Epithelial cell of esophagus (primary cell): ENCODE measurements at places on chromosomes 1 and 21.

- DNase-seq = no peak
Measured at GRCh38 chr1:156664046-156664766, 13.0 kb downstream of the NES start.

DNA sequence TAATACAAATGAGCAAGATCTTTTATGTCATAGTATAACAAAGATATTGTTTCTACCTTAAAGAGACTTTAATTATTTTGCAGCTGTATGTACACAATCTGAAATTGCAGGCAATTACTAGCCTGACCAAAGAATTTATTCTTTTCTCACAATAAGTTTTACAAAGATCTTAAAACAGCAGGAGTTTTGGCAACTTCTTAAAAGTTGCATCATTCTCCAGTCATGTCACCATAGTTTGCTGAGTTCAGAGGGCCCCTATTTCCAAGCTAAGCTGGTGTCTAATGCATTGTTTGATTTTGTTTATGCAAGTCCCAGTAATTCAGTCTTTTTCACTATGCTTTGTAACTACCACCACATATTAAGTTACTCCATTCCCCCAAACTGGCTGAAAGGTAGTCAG lies 114.8 kb downstream of the DNAH14 start:
- DNase-seq = no peak

DNA sequence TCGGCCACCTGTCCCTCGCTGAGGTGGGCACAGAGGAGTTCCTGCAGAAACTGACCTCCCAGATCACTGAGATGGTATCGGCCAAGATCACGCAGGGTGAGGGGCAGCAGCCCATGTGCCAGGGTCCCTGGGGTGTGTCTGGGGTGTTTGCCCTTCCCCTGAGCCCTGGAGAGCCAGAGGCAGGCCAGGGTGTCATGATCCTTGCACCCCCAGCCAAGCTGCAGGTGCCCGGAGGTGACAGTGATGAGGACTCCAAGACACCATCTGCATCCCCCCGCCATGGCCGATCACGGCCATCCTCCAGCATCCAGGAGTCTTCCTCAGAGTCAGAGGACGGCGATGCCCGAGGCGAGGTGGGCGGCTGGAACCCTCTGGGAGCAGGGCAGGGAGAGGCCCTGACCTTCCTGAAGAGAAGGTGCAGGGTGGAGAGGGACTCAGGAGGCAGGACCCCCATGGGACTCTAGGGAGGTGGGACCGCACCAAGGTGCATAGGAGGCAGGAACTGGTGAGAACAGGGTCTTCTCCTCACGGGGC lies 69.5 kb downstream of the TRIM11 start:
- DNase-seq = no peak

DNA sequence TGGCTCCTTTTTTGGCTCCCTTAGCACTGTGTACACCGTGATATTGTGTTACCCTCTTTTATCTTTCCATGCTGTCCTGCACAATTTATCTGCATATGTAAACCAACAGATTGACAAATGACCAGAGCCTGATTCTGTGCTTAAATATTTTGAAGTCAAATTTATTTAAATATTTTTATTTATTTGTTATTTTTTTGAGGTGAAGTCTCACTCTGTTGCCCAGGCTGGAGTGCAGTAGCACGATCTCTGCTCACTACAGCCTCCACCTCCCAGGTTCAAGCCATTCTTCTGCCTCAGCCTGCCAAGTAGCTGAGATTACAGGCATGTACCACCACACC lies 12.8 kb downstream of the PMF1 start:
- no peak for DNase-seq

- DNase-seq = peak; percentile 79
Measured at GRCh38 chr1:113042285-113043143, 30.5 kb upstream of the LRIG2 start.

GRCh38 chr1:155548706-155549105 lies 13.9 kb downstream of the ASH1L start:
- no peak for DNase-seq

GRCh38 chr1:155893389-155894142 lies 17.6 kb downstream of the RIT1 start:
- DNase-seq = peak; percentile 86

DNA sequence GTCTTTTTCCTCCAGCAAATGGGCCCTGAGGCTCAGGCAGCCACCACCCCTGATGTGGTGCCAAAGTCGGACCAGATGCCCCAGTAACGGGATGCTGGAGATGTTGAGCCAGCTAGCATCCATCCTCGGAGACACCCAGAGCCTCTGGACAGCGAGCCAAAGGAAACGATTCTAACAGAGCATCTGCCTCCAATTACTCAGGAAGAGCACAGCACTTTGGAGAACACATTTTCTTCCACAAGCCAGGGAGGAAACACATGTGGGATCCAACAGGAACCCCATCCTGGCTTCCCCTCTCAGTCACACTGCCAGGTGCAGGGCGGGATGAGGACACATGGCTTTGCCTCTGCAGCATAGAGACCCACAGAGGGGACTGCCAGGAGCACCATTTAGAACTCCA lies 44.9 kb downstream of the C1orf198 start:
- DNase-seq = no peak
